ENCODE measurements at places on chromosomes 7 and 10.

DNA sequence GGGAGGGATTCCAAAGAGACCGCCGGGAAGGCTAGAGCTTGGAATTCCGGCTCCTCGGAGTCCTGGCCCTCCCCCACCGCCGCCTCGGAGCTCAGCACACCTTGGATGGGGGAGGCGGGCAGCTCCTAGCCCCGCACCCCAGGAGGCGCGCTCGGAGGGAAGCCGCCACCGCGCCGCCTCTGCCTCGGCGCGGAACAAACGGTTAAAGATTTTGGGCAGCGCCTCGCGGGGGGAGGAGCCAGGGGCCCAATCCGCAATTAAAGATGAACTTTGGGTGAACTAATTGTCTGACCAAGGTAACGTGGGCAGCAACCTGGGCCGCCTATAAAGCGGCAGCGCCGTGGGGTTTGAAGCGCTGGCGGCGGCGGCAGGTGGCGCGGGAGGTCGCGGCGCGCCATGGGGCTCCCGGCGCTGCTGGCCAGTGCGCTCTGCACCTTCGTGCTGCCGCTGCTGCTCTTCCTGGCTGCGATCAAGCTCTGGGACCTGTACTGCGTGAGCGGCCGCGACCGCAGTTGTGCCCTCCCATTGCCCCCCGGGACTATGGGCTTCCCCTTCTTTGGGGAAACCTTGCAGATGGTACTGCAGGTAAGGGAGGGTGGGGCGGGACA lies at the start of gene CYP26A1:
Gene CYP26A1, plus strand, starts transcription at position 355 of the 608 bp plus-strand sequence. Its CDS starts 42 bp downstream, at position 397.
- DNase-seq = no peak

- DNase-seq = peak; percentile 10
Observed at GRCh38 chr7:6479067-6479466, 31.3 kb upstream of the DAGLB start.

DNA sequence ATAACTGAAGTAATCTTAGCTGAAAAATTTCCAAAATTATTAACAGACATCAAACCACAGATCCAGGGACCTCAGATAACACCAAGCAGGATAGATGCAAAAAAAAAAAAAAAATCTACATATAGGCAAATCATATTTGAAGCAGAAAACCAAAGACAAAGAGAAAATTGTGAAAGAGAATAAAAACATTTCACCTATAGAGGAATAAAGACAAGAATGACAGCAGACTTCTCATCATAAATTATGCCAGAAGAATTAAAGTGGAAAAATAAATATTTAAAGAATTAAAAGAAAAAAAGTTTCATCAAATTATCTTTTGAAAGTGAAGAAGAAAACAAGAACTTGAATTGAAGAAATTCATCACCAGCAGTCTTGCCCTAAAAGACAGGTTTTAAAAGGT lies 467.5 kb downstream of the GPAM start:
- DNase-seq = no peak

DNA sequence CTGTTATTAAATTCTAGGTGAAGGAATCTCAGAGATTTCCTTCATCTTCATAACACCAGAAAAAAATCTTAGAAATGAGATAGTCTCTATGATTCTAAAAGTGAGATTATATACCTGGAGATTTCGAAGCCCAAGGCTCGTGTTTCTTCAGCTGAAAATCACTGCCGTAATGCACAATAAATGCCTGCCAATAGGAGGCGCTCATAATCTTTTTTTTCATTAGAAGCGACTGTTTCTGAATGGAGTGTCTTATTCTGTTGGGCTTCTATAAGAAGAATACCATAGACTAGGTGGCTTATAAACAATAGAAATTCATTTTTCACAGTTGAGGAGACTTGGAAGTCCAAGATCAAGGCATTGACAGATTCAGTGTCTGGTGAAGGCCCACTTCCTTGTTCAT lies 294.7 kb downstream of the PRKG1 start:
- no peak for DNase-seq

- no peak for DNase-seq
Observed at GRCh38 chr10:24503461-24504320, 220.0 kb downstream of the ARHGAP21 start.

DNA sequence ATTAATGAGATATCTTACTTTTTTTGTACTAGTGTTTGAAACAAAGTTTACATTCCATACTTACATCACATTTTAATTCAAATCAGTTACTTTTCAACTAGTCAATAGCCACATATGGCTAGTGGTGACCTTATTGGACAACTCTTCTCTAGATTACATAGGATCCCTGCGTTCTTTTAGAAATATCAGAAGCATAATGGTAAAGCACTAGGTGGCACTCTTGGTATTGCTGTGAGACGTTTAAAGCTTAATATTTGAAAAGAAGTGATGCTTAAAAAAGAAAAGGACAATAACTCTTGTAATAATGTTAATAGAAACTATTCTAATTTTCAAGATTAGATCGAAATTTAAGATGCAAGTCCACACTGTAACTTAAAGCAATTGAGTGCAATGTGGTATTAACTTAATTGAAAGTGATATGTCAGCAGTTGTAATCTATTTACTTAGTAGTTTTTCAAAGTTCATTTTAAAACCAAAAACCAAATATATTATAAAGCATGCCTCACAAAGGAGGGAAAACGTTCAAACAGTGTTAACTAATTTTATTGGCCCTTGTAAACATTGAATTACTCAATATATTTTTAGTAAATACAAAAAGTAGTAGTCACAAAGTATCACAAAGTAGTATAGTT lies 339.1 kb downstream of the ATRNL1 start:
- no peak for DNase-seq

- no peak for DNase-seq
Observed at GRCh38 chr10:102930720-102931119, 12.6 kb downstream of the CNNM2 start.

GRCh38 chr7:92731335-92732063 lies 104.9 kb downstream of the CDK6 start:
- DNase-seq = no peak

DNA sequence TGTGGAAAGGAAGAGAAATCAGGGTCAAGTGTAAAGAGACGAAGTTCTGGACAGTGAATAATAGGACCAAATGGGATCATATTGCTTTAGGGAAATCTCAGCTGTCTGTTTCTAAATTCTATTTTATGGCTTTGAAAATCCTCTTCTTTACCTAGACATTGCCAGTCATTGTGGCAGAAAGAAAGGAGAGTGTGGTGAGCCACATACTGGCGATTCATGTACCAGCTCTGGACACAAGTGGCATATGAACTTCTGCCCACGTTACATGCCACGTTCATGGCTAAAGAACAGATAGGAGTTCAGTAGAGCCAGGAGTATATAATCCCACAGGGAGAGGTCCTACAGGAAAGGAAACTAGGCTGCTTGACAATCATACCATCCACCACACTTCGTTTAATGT lies 28.0 kb downstream of the STARD3NL start:
- DNase-seq = no peak

- DNase-seq = no peak
Observed at GRCh38 chr7:76352193-76352592, 6.6 kb downstream of the YWHAG start.
